ENCODE measurements at places on chromosomes 2 and 18.

- H3K4me3 ChIP-seq: no peak overlapping the region
- no peak for DNase-seq
- H3K36me3 ChIP-seq: no peaks in the 10 kb centered on the region
- no peaks in the 10 kb centered on the region for H3K4me1 ChIP-seq
Observed at GRCh38 chr2:99802734-99803133, 312.9 kb upstream of the REV1 start.

GRCh38 chr2:37711831-37712230 is 40.4 kb upstream of the CDC42EP3 start:
- H3K4me1 ChIP-seq: peaks cover 11% of the 10 kb centered on the region
- H3K27ac ChIP-seq: no peak overlapping the region
- no peak overlapping the region for H3K4me3 ChIP-seq
- H3K27me3 ChIP-seq: no peaks in the 10 kb centered on the region
- no peak for DNase-seq

GRCh38 chr18:59967878-59968277 is 68.1 kb downstream of the PMAIP1 start:
- H3K4me3 ChIP-seq: no peak overlapping the region
- no peaks in the 10 kb centered on the region for H3K36me3 ChIP-seq

GRCh38 chr18:37465958-37466357 is 99.6 kb downstream of the CELF4 start:
- no peak overlapping the region for H3K4me3 ChIP-seq
- H3K36me3 ChIP-seq: no peaks in the 10 kb centered on the region
- no peak overlapping the region for H3K27ac ChIP-seq
- DNase-seq: no peak
- H3K27me3 ChIP-seq: no peaks in the 10 kb centered on the region

DNA sequence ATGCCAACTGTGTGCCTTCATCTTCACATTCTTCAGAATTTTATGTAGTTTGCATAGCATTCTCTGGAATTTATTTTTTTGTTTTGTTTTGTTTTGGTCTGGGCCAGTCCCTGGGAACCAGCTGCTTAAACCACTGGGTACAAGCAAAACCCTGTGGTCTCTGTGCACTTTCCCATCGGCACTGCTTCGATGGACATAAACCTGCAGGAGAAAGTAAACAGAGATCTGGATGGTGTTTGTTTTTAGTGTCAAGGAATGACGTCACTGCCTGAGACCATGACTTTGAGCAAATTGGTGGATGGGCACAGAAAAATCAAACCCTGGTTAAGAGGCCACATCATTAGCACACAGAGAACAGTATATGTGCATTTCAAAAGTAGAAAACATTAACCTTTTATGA is 64.7 kb upstream of the RASGRP3 start:
- no peaks in the 10 kb centered on the region for H3K4me1 ChIP-seq
- H3K27me3 ChIP-seq: no peaks in the 10 kb centered on the region
- H3K36me3 ChIP-seq: no peaks in the 10 kb centered on the region
- no peak overlapping the region for H3K4me3 ChIP-seq
- no peak overlapping the region for H3K27ac ChIP-seq

Data from CD4-positive, alpha-beta T cell (primary cell).